ENCODE measurements at places on chromosomes 3 and 15.

DNA sequence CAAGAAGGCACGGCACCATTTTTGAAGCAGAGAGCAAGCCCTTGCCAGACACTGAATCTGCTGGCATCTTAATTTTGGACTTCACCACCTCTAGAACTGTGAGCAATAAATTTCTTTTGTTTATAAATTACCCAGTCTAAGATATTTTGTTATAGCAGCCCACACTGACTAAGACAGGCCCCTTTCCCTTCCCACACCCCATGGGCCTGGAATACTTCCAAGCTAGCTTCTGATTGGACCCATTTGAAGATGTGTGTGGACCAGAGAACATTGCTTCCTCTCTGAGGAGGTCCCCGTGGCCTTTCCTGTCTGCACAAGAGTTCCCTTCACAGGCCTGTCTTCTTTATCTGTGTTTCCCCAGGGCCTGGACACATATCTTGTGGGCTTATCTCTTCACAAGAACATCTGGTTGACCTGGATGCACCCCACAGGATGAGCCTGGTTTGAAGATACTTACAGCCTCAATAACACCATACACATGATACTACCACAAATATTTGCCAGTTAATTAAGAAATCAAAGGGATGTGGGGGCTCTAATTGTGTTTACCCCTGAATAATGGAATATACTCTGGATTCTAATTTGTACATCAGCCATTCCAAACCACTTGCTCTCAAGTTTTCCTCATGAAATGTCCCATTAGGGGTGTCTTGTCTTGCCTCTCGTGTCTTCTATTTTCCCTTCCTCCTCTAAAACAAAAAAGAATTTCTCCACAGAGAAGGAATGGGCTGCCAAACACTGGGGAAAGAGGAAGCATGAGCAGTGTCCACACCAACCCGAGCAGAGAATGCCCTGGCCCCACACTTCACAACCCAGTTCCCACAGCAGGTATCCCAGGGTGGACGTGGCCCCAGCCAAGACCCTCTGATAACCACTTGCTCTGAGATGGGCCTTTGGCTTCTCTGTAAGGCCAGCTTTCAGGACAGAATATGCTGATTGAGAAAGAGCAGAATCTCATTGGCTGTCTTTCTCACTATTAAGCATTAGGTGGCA is 42.5 kb downstream of the GLB1 start:
- no peak for DNase-seq

GRCh38 chr3:14831916-14832450 is 13.2 kb downstream of the FGD5 start:
- DNase-seq: no peak

DNA sequence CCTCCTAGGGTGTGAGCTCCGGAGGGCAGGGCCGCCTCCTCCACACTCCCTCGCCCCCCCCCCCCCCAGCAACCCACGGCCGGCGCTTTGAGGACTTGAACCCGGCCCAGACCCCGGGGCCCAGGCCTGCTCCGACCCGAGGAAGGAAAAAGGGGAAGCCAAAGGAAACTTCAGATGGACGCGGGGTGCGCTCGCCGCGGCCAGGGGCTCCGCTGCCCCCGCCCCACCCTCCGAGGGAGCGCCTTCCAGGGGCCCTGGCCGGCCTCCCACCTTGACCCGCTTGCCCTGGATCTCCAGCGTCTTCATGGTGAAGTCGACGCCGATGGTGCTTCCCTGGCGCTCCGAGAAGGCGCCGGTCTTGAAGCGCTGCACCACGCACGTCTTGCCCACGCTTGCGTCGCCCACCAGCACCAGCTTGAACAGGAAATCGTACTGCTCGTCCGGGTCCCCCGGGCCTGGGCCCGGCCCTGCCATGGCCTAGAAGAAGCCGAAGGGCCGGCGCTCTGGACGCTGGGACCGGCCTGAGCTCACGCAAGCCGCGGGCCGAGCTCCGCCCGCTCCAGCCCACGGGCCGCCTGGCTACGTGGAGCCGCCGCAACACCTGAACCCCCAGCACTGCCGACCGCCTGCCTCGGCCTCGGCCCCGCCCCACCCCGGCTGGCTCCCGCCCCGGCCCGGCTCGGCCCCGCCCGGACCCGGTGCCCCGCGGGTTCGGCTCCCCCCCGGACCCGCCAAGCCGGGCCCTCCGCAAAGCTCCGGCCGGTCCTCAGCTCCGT is 400 bp downstream of the RAB43 start:
- DNase-seq: no peak

GRCh38 chr3:106347350-106347749 is 478.5 kb upstream of the CBLB start:
- DNase-seq: no peak

GRCh38 chr3:177538750-177539730 is 341.8 kb upstream of the TBL1XR1 start:
- DNase-seq: no peak

- no peak for DNase-seq
Measured at GRCh38 chr3:34238407-34238806, 440.0 kb downstream of the PDCD6IP start.

- no peak for DNase-seq
Measured at GRCh38 chr3:155619118-155619915, 125.6 kb downstream of the PLCH1 start.

DNA sequence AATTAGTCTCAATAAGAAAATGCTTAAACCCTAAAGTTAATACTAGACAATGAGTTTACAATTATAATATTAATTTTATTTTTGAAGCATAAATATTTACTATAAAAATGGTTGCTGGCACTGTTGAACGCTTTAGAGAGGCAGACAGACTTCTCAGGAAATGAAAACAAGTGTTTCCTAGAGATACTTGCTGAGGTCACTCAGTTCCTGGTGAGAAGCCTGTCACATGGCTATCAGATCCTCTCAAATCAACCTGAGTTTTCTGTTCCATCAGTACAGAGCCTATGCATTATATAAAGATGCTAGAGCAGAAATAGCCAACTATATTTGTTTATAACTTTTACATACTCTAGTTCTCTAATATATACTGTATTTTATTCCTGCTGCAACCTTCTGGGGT is 109.2 kb downstream of the MYO5A start:
- DNase-seq: no peak

DNA sequence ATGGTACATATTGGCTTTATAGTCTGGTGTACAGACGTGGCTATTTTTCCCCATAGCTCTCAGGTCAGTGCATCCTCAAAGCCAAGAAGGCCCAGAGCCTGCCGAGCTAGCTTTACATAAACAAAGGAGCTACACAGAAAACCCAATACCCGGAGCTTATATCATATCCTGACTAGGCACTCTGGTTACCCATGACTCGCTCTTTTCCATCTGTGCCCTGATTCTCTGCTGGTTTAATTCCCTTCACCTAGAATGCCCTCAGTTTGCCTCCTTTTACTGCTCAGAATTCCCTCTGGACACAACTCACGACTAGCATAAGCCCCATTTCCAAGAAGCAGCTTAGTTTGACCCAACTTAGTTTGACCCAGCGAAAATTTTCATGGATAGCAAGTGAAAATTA is 110.8 kb downstream of the TIGIT start:
- DNase-seq: no peak

DNA sequence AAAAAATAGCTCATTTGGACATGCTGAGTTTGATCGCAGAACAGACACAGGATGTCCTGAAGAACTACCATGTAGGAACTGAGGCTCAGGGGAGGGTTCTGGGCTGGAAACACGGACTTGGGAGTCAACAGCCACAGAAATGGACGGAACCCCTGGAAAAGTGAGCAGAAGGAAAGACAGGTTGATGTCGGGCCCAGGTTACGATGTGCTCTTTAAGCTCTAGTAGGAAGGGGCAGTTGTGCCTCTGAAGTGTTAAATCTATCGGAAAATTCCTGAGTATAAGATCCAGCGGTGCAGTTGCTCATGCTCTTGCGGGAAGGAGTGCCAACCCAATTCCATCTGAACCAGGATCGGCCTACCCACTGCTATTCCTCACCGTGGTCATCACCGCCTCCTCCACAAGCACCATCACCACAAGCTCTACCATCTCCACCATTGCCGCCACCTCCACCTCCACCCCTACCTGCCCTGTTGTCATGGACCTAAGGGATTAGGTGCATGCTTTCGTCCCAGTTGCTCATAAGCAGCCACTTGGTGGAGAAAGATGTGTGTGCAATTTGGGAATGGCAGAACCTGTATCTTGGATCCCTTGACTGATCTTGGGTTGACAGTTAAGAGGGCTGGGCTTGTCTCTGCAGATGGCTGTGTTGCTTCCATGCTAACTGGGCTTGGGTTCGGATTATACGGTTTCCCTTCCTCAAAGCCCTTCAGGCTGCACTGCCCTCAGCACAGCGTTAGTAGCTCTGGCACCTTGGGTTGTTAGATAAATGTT is 108.5 kb downstream of the ASB7 start:
- no peak for DNase-seq

GRCh38 chr15:41966414-41966812 is 5.9 kb downstream of the EHD4 start:
- no peak for DNase-seq

DNA sequence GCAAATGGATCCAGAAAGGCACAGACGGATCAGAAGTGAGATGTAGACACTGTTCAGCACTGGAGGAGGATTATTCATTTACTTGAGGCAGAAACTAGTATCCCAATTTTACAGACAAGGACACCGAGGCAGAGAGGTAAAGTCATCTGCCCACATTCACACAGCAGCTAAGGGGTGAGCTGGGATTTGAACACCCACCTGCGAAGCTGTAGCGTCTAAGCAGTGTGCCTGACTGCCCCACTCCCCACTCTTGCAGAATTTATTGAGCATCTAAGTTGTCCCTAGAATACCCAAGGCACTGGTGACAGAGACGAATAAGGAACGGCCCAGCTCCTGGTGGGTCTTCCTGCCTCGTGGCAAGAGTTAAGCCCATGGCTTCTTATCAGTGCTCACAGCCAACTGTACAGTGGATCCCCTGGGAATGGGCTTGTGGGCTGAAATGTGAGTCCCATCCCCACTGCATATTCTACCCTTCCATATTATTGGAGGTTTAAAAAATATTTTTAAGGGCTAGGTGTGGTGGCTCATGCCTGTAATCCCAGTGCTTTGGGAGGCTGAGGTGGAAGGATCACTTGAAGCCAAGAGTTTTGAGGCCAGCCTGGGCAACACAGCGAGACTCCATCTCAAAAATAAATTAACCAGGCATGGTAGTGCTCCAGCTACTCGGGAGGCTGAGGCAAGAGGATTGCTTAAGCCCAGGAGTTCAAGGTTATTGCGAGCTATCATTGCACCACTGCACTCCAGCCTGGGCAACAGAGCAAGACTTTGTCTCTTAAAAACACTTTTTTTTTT is 77.6 kb downstream of the IQSEC1 start:
- DNase-seq: no peak

- no peak for DNase-seq
Measured at GRCh38 chr3:16437640-16438039, 75.9 kb downstream of the RFTN1 start.

GRCh38 chr15:73752806-73753193 is 351 bp downstream of the INSYN1 start:
- DNase-seq: no peak

DNA sequence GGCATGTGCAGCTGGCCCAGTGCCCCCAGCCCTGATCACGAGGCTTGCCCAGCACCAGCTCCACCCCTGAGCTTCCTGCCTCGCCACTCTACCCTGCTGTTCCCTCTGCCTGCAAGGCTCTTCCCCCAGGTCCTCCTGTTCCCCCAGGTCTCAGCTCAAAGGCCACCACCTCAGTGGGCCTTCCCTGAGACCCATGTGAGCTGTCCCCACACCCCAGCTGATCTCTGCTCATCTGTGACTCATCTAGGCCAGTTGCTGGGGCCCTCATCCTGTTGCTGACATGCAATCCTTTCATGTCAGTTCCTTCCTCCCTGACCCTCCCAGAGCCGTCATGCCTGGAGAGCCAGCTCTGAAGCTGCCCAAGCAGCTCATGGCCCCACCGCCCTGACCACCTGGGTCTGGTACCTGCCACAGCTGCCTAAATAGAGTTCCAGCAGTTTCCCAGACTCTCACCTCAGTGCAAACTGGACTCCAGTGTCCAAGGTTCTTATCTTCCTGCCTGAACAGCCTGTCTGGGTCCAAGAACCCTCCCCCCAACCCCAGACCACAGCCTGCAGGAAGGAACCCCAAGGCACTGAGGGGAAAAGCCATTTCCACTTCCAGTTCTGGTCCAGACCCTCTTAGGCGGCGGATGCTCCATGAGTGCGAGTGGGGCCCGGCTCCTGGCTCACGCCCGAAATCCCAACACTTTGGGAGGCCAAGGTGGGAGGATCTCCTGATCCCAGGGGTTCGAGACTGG is 116.6 kb upstream of the IQSEC1 start:
- DNase-seq: no peak

- no peak for DNase-seq
Measured at GRCh38 chr3:112965656-112966055, 9.2 kb downstream of the CD200R1 start.

DNA sequence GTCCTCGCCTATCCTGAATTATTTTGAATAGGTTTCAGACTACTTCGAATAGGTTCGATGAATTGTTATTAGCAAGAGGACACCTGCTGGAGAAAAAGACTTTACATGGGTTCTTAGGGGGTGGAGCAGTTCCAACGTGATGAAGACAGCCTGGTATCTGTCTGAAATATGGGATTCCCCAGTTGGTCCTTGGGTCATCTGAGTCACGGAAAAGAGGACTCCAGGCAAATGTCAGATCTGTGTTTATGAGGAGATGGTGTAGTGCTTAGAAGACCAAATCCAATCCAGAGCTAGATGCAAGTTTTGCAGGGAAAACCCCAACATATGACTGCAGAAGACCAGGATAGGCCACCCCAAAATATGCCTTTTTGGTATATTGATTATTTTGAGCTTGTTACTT is 98.9 kb upstream of the IGSF10 start:
- no peak for DNase-seq

GRCh38 chr3:190338717-190339116 is 16.5 kb upstream of the CLDN1 start:
- no peak for DNase-seq

DNA sequence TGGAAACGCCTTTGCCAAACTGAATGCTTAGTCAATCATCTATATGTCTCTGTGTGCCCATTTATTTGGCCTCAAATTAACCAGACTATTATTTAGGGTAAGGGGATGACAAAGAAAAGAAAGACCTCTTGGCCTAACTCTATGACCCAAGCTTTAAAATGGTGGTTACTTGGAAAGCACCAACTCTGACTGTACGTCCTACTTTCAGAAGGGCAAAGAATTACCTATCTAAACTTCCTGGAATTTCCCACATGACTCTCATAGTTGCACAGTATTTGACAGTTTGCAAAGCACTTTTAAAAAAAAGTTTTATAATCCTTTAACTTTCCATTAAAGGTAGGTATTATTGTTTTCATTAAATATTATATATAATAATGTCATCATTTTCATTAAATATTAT is 6.3 kb upstream of the MTHFS start:
- no peak for DNase-seq

DNA sequence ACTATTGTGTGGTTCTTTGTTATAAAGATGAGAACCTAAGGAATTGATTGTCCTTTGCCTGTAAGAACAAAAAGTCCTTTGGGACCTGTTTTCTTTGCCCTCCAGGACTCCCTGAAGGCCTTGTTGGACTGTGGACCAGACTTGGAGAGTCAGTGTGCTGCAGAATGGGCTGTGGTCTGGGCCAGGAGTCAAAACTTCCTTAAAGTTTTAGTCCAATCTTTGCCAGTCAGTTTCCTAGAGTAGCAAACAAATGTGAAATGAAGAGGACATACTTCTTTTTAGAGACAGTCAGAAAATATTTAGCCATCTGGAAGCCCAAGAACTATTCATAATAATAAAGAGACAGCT is 45.4 kb downstream of the PDE8A start:
- no peak for DNase-seq

GRCh38 chr3:72517921-72518424 is 330.3 kb downstream of the SHQ1 start:
- no peak for DNase-seq

Measured in C1 segment of cervical spinal cord (tissue), 14 donors.